Activated CD4-positive, alpha-beta T cell treated with anti-CD3 and anti-CD28 coated beads, Interleukin-2, amount 50 U/mL, for 24 hours (primary cell): ENCODE measurements at places on chromosomes 2 and 18.

- no peak for DNase-seq
Observed at GRCh38 chr2:224310943-224311625, 90.8 kb downstream of the FAM124B start.

GRCh38 chr2:105951384-105951694 lies 206.6 kb downstream of the NCK2 start:
- DNase-seq, result no peak

- DNase-seq, result no peak
Observed at GRCh38 chr2:39855856-39856255, 76.8 kb upstream of the THUMPD2 start.

- DNase-seq, result no peak
Observed at GRCh38 chr18:36101943-36102342, 27.2 kb downstream of the SLC39A6 start.

GRCh38 chr18:48392268-48392667 lies 16.9 kb downstream of the ZBTB7C start:
- DNase-seq, result no peak

DNA sequence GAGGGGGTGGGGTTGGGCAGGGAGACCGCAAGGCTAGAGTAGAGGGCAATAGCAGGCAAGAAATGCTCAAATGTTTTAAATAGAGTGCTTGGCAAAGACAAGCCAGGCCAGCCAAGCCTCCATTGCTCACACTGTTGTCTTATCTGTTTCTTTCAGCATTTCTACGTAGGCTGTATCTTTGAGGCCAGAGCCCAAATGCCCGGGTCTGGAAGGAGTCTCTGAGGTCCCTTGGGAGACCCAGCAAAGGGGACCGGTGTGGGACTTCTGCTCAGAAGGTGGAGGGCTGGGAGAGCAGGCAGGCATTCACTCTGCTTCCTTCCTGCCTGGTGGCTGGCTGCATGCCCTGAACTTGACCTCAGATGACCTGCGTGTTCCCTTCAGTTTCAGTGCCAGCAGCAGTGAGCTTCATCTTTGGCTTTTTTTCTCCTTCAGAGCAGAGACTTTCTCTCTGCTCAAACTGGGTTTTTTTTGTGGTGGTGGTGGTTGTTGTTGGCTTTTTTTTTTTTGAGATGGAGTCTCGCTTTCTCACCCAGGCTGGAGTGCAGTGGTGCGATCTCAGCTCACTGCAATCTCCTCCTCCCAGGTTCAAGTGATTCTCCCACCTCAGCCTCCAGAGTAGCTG lies 13.7 kb upstream of the TET3 start:
- no peak for DNase-seq

GRCh38 chr18:48139431-48140347 lies 209.2 kb upstream of the SMAD2 start:
- no peak for DNase-seq

GRCh38 chr2:218865396-218865795 lies 5.8 kb downstream of the WNT6 start:
- DNase-seq, result no peak

GRCh38 chr2:83172841-83173240 lies 1286.2 kb downstream of the SUCLG1 start:
- no peak for DNase-seq

DNA sequence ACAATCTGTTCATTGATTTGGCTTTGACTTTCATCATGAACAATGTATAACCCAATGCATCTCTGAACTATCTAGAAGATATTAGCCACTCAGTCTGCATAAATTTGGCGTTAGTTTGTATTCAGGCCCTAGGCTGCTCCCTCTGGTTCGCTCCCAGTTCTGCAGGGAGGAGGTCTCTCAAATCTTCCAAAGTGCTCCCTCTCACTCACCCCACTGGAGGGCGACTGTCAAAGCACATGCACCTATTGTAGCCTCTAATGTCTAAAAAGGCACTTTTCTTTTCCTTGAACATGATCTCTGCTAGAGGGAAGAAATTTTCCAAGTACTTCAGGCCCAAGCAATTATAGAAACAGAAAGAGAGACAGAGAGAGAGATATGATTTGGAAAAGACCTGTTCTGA lies 291.5 kb downstream of the TDRD15 start:
- DNase-seq, result no peak

DNA sequence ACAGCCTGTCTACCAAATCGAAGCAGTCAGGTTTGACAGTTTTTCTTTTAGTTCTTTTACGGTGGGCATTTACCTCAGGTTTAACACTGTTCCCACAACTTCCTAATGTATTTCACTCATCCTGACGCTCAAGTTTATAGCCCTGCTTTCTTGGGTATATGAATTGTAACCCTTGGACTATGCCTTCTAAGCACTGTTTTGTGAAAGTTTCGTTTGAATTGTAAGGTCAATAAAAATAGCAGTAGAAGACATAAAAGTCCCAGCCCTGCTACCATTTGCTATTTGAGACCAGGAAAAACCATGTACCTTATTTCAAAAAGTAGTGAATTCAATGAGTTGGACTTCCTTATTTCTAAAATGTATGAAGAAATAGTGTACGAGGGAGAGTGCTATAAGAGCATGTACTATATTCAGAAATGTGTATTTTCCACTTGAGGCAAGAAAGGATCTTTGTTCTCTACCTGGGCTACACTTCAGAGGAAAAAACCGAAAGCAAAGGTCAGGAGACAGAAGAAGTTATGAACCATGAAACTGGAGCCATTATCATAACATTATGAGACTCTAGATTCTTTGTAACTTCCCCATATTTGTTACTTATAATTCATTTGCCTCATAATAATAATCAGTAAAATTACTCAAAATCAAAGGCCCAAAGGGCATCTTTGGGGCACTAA lies 1.9 kb upstream of the ZC3H15 start:
- no peak for DNase-seq

GRCh38 chr2:189552334-189552990 lies 28.1 kb downstream of the SLC40A1 start:
- no peak for DNase-seq

- no peak for DNase-seq
Observed at GRCh38 chr2:143029141-143029540, 100.1 kb upstream of the ARHGAP15 start.

DNA sequence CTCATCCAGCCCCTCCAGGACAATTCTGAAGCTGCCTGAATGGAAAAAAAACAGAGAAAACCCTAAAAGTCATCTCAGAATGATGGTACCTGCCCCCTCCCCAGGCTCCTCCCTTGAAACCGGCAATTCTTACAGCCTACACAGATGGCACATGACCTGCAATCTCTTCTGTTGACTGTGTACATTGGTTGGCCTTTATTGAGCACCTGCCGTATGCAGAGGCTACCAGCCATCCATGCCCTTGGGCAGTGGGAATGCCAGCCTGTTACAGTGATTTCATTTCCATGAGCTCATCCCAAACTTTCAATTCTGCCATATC lies 57.1 kb downstream of the EMX1 start:
- DNase-seq, result no peak

DNA sequence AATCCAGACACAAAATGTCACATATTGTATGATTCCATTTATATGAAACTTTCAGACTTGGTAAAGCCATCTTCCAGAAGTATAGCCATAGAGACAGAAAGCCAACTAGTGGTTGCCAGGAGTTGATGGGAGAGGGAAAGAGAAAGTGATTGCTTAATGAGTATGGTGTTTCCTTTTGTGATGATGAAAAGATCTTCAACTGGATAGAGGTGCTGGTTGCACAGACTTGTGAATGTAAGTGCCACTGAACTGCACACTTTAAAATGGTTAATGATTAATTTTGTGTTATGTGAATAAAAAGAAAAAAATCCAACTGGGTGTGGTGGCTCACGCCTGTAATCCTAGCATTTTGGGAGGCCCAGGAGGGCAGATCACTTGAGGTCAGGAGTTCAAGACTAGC lies 135.3 kb upstream of the SLC1A4 start:
- no peak for DNase-seq

- no peak for DNase-seq
Observed at GRCh38 chr18:12463191-12463590, 55.5 kb downstream of the PRELID3A start.

GRCh38 chr2:201909961-201910361 lies 103.6 kb downstream of the CDK15 start:
- DNase-seq, result no peak

- no peak for DNase-seq
Observed at GRCh38 chr18:78820161-78820834, 159.3 kb upstream of the SALL3 start.

DNA sequence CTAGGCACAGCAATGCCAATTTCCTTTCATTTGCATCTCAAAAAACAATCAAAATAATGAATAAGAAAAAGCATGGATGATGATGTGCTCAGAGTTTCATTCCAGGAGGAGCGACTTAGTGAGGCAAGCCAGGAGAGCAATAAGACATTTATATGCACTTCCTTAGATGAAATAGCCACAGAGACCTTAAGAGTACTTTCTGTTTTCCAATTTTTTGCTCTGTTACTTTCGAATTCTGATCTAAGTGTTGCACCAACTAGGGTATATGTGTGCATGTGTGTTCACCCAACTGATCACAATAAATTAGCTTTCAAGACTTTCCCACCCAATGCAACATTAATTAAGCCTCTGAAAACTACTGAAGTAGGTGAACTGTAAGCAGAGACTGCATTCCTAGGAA lies 709 bp downstream of the RAB27B start:
- DNase-seq, result no peak

DNA sequence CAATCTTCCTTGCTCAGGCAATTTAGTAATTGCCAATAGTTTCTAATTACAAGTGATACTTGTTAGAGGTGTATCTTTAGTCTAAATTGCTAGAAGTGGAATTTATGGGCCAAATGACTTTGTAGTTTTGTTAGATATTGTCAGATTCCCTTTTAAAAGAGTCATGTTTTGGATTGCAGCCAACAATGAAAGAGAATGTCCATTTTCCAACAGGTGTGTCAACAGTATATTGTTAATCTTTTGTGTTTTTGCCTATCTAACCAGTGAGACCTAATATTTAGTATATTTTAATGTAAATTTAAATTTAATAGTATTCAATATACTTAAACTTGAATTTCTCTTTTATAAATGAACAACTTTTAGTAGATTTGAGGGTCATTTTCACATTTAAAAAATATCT lies 259.4 kb upstream of the ETAA1 start:
- no peak for DNase-seq

DNA sequence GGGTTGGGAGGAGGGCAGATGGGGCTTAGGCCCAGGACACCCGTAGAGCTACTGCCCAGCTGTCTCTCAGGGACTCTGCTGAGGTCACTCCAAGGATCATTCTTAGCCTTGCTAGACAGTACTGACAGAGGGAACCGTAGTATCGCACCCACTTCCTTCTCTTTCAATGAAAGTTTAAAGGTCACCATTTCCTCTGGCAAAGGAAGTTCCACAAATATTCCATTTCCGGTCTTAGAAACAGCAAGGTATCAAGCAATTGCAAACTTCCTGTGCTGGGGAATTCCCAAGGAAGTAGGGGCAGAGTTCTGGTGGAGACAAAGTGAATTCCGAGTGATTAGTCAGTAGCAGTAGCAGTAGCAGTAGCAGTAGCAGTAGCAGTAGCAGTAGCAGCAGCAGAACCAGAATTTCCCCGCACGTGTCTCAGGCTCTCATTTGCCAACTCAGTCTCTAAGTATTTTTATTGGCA lies 24.7 kb downstream of the IL1B start:
- no peak for DNase-seq

- no peak for DNase-seq
Observed at GRCh38 chr2:223169830-223170605, 118.0 kb downstream of the KCNE4 start.

- no peak for DNase-seq
Observed at GRCh38 chr2:233926806-233927205, 9.6 kb downstream of the TRPM8 start.

DNA sequence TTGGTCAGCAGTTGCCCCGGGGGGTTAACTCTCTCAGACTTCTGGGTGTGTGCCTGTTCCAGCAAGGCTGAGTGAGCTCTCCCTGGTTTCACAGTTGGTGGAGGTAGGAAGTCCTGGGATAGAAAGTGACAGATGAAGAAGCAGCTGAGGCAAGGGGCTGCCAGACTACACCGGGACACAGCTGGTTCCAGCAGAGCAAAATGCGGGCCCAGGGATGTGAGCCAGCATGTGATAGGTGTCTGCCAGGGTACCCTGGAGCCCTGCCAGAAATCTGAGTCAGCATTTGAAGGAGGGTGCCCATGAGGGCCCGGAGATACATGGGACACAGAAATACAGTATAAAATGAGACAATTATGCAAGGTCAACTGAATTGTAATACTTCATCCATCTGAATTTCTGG lies 79.3 kb upstream of the LGALSL start:
- DNase-seq, result no peak

DNA sequence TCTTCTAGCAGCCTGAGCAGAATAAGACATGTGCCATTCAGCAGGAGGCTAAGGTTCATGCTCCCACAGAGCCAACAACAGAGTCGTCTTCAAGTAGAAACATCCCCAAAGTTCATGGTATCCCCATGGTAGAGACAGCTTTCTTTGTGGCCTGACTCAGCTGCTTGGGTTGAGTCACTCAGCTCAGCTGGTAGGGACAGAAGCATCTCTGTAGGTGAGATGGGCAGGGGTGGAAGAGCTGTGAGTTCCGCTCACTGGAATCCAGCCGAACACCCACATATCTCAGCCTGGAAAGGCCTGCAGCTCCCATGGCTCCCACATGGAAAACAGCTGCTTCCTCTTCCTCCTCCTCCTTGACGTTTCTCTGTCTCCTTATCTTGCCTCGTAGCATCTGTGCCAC lies 792.7 kb downstream of the RNF144A start:
- no peak for DNase-seq

- DNase-seq, result no peak
Observed at GRCh38 chr2:41431756-41432155, 616.1 kb upstream of the PKDCC start.

DNA sequence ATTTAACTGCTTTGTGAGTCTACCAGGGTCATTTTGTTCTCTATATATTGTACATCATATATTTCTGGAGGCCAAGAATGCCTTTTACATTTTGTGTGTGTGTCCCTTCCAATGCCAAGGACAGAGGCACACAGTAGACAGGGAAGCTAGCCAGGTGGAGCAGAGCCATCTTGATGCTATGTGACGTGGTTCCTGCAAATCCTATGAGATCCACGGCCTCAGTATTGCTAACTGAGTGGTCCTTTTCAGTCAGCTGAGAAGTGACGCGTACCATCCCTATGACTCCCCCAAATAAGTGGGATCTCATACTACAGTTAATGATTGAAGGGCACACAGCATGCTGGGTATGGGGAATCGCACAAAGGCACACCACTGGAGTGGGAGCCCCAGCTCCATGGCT lies 27.3 kb downstream of the CCDC141 start:
- DNase-seq, result no peak

DNA sequence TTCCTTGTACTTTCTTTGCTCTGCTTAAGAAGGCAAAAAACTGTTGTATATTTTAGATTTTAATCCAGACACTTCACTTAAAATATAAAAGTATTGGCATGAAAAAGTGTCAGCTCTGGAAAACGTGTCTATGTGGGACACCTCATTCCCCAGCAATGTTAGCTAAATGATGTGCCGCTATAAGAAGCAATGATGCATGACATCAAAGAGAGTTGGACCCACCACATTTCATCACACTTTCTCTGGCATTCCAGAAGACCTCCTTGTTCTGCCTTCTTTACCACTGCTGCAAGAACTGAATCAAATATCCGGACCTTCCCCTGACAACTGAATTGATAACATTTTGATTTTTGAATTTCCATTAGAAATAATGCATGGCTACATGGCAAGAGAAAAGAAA lies 242.4 kb upstream of the TANK start:
- DNase-seq, result no peak
